ENCODE measurements at places on chromosomes 1 and 21.

DNA sequence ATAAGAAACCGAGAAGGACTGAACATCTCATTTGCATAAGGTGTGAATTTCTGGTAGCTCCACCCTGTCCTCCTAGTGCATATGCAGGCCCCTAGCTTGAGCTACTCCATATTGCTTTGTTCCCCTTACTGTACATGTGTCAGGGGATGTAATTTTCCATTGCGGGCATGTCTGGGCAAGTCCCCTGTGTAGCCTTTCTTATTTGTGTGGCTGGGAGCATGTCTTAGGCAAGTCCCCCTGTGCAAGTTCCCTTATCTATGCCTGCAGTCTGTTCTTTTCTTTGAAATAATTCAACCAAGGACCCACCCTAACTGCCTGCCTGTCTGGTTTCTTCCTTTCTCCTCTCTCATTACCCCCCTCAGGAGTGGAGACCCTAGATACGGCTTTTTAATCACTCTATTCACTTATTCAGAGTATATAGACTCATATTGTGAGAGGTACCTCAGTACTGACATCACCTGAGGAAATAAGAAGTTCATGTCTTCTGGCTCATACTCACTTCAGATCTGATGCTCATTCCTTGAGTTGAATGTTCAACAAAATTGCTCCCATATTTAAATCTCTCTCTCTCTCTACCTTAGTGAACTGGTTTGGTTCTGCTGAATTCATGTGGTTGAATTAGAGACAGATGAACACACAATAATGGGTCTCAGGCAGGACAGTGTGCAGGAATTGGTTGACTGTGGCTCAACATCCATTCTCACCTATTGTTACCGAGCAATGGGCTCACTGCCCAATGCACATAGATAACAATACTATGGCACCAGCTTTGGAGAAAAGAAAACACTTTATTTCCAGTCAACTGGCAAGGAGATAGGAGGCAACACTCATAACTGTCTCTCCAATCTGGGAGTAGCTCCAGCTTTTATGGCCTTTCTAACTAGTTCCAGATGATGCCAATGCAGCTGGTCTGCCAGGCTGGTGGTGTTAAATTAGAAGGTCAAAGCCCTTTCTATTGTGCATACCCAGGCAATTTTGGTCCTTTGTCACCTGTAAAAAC lies 27.9 kb upstream of the NPL start:
- no peak for DNase-seq

- DNase-seq: no peak
Observed at GRCh38 chr1:30824736-30825429, 67.3 kb upstream of the LAPTM5 start.

- no peak for DNase-seq
Observed at GRCh38 chr21:41664881-41665765, 101.7 kb downstream of the RIPK4 start.

GRCh38 chr1:192559115-192560006 lies 16.2 kb upstream of the RGS1 start:
- no peak for DNase-seq

- no peak for DNase-seq
Observed at GRCh38 chr21:38753557-38753971, 52.2 kb upstream of the ETS2 start.

DNA sequence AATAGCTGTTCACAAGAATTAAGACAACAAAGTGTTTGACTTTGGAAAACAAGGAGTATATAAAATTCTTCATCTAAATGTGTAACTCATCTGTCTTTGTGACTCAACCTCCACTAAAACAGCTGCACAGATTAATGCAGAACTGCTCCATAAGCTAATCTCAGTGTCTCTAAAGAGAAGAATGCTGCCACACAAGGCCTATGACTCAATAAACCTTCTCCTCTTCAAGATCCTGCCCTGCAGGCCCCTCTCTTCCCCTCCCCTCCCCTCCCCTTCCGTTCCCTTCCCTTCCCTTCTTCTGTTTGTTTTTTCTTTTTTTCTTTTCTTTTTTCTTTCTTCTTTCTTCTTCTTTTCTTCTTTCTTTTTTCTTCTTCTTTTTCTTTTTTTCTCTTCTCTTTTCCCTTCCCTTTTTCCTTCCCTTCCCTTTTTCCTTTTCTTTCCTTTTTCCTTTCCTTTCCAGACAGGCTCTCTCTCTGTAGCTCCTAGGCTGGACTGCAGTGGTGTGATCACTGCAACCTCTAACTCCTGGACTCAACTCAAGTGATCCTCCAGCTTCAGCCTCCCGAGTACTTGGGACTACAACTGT lies 1052.8 kb downstream of the BRINP3 start:
- DNase-seq: no peak

DNA sequence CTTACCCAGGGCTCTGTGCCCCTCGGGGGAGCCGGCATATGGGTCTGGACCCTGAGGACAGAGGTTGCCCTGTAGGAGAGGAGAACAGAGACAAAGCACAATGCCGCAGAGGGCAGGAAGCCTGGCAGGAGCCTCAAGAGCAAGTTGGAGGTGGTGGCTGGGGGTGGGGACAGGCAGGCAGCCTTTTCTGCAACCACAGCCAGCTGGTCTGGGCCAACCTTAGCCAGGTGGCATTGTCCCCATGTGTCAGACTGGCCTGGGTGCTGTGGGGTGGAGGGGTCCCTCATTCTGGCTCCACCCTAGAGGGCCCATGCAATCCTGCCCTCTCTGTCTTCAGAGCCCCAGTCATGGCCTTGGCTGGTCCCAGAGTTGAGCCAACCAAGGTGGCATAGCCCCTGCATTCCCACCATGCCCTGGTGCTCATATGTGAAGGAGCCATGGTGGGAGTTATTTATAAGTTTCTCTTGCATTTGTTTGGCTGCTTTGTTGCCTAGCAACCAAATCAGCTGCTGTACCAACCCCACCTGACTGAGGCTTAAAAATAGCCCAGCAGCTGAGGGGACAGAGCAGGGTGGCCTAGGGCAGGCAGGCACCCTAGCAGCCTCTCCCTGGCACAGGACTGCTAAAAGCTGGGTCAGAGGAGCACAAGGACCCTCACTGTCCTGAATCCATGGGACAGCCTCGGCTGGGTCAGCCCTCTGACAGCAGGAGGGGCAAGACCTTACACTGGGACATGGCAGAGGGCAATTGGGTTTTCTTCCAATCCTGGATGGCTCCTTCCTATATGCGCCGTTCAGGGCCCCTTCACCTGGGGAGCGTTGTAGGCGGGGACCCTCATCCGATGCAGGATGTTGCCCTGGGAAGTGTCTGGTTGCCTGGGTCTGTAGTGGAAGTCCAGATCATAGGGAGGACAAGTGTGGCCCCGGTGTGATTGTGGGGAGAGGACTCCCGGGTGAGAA lies 19.5 kb downstream of the MAP7D1 start:
- DNase-seq: no peak

DNA sequence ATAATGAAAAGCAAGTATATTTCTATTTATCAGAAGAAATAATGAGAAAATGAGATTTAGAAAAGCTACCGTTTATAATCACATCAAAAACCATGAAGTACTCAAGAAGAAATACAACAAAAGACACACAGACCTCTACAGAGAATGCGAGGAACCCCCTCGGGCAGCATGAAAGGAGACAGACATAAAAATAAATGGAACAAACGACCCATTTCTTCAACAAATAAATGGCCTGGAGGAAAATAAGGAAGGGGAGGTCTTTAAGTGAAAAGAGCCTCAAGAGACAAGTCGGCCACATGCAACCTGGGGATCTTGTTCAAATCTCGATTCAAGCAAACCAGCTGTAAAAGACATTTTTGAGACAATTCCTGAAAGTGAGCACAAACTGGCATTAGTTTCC lies 6.0 kb downstream of the CFAP74 start:
- no peak for DNase-seq

DNA sequence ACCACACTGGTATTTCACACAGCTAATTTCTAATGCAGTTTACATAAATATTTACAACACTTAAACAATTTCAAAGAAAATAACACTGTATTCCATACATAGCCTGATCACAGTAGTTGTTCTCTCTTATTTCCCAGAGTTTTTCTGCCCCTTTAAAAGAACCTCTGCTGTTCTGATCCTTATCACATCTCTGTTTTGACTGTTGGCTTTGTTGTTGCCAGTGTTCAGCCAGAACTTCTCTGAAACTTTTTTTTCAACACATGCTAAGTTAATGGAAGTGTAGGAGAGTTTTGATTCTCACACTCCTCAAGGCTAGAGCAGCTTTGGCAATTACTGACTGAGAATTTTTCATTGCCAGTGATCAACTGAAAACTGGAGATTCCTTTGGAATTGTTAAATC lies 11.1 kb downstream of the SELE start:
- no peak for DNase-seq

DNA sequence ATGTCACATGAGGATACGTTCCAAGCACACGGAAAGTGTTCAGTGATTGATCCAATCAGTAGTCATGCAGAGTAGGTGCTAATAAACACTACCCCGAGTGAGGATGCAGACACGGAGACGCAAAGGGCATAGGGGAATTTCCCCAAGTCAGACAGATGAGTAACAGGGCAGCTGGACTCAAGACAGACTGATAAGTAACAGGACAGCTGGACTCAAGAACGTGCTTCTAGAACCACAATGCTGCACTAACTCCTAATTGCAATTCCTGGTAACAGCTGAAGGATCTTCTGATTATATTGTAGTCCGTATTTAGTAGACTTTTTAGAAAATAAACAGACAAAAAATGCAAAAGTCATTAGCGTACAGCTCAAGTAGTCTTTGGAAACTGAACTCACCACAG lies 1.9 kb upstream of the OR2T10 start:
- no peak for DNase-seq

- DNase-seq: no peak
Observed at GRCh38 chr21:35506771-35507170, 457.7 kb upstream of the RUNX1 start.

DNA sequence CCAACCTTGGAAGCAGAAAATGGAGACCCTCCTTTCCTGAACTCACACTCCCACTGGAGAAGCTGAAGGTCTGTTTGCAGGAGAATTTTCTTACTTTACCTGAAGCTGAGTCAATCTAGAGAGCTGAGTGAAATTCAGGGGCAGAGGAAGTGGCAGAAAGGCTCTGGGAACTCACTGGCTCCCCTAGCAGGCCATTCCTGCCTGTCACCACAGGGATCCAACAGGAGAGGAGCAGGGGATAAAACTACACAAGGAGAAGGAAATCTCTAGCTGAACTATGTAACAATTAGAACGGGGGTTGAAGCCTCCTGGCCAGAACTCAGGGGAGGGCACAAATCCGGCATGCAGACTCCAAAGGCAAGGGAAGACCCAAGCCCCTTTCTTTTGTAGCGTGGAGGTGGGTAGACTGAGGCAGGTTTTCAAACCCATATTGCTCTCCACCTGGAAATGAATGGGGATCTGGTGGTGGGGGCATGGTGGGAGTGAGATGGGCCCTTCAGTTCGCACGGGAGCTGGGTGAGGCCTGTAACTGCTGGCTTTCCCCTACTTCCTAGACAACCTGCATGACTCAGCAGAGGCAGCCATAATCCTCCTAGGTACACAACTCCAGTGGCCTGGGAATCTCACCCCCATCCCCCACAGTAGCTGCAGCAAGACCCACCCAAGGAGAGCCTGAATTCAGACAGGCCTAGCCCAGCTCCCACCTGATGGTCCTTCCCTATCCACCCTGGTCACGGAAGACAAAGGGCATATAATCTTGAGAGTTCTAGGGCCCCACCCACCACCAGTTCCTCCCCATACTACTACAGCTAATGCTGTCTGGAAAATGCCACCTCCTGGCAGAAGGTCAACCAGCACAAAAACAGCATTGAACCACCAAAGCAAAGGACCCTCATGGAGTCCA lies 158.1 kb downstream of the LTN1 start:
- DNase-seq: no peak

DNA sequence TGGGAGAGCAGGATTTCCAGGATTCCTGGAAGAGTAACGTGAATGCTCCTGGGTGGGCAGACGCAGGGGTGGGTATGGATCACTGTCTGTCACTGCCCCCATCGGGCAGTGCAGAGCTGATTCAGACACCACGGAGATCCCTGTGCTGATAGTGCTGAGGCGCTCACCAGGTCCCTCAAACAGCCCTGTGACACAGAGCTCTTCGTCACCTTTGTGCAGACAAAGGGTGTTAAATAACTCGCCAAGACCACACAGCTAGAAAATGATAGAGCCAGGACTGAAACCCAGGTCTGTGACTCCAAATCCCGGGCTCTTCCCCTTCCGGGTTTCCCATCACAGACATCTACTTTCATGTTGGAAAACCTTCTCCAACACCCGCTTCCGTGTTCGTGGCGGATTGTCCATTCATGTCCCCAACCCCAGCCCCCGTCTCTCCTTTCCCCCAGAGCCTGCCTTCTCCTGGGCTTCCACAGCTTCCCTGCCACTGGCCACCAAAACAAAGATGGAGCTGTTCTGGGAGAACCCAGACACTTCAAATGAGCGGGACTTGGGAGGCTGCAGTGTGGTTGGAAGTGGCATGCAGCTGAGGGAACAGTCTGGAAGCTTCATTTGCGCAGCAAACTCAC lies 2.6 kb downstream of the EFHD2 start:
- DNase-seq: no peak

DNA sequence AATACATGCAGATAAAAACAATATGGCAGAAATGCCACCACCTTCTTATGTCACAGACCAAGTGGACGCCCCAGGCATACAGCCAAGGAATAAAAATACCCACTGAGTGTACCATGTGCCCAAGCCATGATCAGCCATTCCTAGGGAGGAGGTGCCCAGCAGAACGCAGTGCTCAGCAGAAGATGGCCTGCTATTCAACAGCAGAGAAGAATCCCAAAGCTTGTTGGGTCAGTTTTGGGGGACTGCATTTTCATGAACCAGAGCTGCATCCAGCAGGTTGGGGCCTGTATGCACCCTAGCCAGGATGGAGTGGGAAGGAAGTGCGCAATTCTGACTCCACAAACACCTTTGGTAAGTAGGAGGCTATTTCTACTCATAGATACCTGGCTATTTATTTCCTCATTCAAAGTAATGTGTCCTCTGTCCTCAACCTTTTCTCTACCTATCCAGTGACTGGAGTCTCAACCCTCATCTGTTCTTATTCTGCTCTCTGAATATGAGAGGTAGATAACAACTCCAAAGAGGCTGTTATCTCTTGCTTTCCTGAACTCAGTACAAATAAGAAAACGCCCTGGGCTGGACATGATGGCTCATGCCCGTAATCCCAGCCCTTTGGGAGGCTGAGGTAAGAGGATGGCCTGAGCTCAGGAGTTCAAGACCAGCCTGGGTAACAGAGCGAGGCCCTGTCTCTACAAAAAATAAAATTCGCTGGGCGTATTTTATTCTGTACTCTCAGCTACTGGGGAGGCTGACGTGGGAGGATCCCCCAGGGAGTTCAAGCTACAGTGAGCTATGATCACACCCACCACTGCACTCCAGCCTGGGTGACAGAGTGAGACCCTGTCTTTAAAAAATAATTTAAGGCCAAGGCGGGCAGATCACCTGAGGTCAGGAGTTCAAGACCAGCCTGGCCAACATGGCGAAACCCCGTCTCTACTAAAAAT lies 2.5 kb upstream of the PLEKHM2 start:
- DNase-seq: no peak

GRCh38 chr1:5453347-5453746 lies 538.9 kb downstream of the NPHP4 start:
- DNase-seq: no peak

DNA sequence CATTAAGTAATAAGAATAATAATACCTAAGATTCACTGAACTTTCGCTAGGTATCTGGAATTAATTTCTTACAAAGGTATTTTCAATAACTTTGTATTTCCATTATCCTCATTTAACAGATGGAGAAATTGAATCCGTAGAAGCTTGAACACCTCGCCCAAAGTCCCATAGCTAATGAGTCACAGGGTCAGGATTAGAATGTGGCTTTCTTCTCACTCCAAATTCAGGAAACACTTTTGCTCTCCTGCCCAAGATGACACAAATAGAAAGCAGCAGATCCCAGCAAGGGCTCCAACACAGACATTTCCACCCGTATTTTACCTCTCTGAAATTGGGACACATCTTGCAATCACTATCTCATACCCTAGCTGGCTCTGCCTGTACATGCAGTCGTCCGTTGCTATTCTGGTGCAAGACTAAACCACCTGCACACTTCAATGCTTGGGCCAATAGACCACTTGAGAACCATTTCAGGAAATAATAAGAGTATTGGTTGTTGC lies 125.9 kb upstream of the GREM2 start:
- no peak for DNase-seq

All from adrenal gland (tissue), 19 donors.